Thoracic aorta (tissue), 2 donors: ENCODE measurements at places on chromosomes 7 and 10. TPM values are rescaled to one million over a fixed set of nuclear protein-coding genes. Genes with fewer than 3 reads are reported as not detected.

- H3K36me3 ChIP-seq = no peaks in the 10 kb centered on the region
- H3K4me1 ChIP-seq = peaks cover 62% of the 10 kb centered on the region
- DNase-seq = no peak
- H3K27me3 ChIP-seq = no peaks in the 10 kb centered on the region
- no peak overlapping the region for H3K4me3 ChIP-seq
Observed at GRCh38 chr7:132397070-132397469, 179.2 kb downstream of the PLXNA4 start.

DNA sequence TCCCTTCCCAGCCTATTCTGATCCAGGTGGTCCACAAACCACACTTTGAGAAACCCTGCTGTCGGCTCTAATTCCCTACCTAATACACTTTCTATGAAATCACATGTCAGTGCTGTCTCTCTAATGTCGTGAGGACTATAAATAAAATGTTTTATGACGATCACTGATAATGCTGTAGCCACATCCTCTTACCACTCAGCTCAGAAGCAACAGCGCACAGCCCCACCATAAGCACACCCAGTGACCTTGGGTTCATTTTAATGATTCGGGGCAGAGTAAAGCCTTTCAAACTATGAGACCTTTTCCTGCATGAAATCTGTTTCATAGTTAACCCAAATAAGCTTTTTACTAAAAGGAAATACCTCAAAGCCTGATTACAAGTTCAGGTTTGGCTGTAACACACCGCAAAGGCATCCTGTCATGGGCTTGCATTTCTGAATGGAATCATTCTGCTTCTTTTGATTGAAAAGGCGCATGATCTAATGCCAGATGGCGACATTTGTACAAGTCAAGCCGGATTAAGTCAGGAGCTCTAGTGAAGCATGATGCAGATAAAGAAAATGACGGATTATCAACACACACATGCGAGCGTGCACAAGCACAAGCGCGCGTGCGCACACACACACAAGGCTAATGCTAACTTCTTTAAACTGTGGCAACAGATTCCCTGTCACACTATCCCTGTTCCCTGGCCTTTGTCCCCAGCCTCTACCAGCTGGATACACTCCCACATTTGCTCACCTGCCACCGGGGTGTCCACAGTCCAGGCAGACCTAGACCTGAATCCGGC is 180.5 kb upstream of the PDE1C start:
- no peaks in the 10 kb centered on the region for H3K36me3 ChIP-seq
- no peak overlapping the region for H3K4me3 ChIP-seq
- H3K4me1 ChIP-seq = no peaks in the 10 kb centered on the region
- no peak overlapping the region for H3K27ac ChIP-seq
- DNase-seq = no peak
- H3K27me3 ChIP-seq = no peaks in the 10 kb centered on the region

KLHDC10 gene
- total RNA-seq = 24.3 TPM

DNA sequence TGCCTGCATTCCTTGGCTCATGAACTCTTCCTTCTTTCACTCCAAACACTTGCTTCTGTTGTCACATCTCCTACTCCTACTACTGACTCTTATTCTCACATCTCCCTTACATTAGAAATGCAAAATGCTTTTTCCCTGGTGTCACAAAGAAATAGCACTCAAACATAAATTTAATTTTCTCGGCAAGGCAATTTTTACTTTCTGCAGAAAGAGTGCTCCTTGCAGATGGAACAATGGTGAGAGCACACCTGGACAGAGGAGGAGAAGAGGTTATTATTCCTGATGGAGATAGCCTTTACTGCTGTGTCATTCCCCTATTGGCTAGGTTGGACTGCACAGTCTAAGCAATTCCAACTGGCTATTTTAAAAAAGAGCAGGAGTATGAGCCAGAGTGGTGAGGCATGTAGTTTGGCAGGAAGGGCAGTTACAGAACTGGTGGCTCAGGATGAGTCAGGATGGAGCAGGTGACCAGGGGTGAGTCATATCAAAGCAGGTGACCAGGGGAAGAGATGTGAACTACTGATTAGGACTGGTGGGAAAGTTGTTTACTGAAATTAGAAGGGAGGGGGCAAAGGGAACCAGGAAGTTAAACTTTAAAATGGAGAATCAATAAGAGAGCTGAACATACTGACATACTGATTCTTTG is 52.9 kb downstream of the CYP2C9 start:
- H3K27ac ChIP-seq = no peak overlapping the region
- H3K4me1 ChIP-seq = no peaks in the 10 kb centered on the region
- H3K27me3 ChIP-seq = no peaks in the 10 kb centered on the region
- no peak for DNase-seq

DNA sequence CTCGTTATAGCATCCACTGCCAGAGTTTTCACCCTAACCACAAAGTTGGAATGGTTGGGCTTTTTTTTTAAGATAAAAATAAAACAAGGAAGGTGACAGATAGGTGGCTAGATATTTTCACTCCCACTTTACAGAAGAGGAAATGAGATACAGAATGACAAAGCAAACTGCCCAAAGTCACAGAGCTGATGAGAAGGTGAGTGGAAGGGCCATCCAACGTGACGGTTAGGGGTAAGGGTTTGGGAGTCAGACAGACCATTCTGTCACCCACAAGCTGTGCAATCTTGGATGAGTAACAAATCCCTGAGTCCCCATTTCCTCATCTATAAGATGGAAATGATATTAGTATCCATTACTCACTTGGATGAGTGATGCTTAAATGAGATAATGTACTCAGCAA is 106.9 kb upstream of the PDLIM1 start:
- no peak for DNase-seq
- H3K4me3 ChIP-seq = no peak overlapping the region
- H3K27me3 ChIP-seq = no peaks in the 10 kb centered on the region
- H3K4me1 ChIP-seq = peaks cover 16% of the 10 kb centered on the region

GRCh38 chr7:84216472-84216871 is 21.9 kb upstream of the SEMA3A start:
- no peak overlapping the region for H3K4me3 ChIP-seq
- no peaks in the 10 kb centered on the region for H3K27me3 ChIP-seq
- H3K4me1 ChIP-seq = no peaks in the 10 kb centered on the region
- no peaks in the 10 kb centered on the region for H3K36me3 ChIP-seq
- H3K27ac ChIP-seq = no peak overlapping the region
